ENCODE measurements at places on chromosomes 5 and 9.

DNA sequence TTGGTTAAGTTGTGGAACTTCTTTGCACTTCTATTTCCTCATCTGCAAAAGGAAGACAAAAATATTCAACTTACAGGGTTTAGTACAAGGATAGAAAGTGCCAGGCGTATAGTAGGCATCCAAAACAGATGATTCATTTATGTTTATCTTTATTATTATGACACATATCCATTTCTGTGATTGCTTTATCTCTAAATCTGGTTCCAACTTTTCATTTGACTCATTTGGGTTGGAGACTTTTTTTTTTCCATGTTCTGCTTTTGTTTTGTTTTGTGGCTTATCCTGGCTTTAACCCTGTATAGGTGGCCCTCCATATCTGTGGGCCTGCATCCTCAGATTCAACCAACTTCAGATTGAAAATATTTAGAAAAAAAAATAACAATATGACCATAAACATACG lies 186.7 kb upstream of the SLC24A2 start:
- no peak for DNase-seq

DNA sequence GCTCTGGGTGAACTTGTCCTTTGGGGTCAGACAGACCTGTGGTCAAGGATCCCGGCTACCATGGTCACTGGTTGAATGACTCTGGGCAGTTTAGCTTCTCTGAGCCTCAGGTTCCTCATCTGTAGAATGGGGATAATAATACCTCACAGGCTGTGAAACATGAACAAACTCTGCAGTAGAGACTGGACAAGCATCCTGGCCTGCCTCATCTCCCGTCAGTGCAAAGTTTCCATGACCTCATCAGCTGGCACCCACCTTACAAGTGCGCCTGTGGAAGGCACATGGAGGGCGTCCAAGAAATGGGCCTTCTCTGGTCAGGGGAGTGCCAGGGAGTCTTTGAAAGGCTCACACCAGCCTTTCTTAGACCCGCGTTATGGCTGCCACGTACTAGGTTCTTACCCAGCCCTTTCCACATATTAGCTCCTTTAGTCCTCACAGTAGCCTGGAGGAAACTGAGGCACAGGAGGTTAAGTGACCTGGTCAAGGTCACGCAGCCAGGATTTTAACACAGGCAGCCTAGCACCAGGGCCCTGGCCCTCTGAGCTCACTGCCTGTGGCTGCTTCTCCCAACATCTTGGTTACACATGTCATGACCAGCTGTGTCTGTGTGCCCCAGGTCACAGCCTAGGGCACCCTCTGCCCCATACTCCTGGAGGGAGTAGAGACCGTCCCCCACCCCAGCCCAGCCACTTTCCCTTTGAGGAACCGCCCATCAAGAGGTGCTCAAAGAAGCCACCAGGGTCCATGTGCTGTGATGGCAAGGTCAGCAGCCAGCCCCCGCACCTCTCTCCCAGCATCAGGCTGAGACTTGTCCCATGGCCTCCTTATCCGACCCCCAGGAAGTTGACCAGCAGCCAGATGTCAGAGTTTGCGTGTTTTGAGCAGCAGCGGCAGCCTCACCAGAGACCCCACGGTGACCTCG lies 39.4 kb upstream of the RPL26L1 start:
- no peak for DNase-seq

GRCh38 chr9:130425741-130426466 lies 18.9 kb upstream of the ASS1 start:
- no peak for DNase-seq

GRCh38 chr9:5436441-5436840 lies 1.3 kb downstream of the PLGRKT start:
- no peak for DNase-seq

DNA sequence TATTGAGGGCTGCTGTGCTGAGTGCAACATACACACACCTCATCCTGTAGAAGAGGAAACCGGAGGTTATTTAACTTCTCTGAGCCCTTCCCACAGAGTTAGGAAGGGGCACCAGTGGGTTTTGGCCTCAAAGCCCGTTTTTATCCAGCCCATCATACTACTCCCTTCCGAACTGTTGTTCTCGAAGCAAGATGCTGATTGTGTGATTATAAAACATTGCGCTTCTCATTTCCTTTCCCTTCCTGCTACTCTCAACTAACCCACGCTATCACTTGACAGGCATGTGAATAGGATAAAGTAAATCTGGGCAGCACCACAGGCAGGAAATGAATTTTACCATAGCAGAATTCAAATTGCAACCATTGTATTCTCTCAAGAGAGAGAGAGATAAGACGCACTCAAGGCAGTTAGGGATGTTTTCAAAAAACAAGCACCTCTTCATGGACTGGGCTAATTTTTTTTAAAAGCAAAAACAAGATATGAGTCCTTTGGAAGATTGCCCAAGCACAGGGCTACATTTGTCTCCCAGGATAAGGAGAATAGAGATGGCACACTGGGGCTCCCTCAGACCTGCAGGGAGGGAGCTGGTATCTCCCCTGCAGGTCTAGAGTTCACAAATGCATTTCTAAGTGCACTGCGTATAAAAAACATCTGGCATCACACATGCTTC lies 52.6 kb downstream of the GNA14 start:
- DNase-seq: no peak

DNA sequence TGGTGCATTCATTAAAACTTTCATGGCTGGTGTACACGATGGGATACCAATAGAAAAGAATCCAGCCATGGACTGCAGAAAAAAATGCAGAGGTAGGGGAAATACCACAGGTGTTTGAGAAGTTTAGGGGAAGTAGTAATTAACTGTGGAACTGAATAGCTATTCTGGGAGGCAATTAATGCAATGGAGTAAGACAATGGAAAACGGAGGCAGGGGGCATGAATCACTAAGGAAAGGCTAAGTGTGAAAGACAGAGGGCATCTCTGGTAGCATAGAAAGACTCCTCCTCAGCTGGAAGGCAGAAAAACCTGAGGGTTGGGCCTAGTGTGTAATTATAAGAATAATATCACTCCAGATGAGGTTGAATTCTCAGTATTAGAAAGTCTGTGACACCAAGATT lies 30.9 kb upstream of the NPR3 start:
- DNase-seq: no peak

DNA sequence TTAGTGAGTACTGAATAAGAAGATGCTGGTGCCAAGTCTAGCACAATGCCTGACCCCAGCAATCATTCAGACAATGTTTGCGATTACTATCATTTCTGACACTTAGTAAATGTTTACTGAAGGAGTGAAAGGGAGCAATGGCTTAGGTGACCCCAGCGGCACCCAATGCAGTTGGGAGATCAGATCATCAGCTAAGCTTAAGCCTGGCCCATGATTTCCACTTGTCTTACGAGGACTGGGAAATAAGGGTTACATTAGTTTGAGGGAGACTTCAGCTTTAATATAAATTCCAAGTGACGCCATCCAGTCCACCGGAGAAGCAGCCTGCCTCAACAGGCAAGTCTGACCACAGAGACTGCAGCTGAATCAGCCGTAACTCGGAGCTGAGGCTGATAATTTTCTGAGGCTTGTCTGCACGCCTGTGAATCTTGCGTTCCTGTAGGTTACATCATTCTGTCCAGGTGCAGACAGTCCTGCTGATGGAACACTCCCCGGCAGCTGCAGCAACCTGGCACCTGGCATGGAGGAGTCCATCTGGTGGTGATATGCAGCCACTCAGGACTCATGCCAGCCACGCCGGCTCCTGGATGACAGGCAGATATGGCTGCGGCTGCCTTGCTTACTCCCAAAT lies 34.9 kb upstream of the FGF1 start:
- DNase-seq: no peak

- no peak for DNase-seq
These were observed 50.9 kb downstream of the VCAN start for GRCh38 chr5:83522446-83522845.

GRCh38 chr5:138289296-138289695 lies 14.9 kb upstream of the GFRA3 start:
- no peak for DNase-seq

DNA sequence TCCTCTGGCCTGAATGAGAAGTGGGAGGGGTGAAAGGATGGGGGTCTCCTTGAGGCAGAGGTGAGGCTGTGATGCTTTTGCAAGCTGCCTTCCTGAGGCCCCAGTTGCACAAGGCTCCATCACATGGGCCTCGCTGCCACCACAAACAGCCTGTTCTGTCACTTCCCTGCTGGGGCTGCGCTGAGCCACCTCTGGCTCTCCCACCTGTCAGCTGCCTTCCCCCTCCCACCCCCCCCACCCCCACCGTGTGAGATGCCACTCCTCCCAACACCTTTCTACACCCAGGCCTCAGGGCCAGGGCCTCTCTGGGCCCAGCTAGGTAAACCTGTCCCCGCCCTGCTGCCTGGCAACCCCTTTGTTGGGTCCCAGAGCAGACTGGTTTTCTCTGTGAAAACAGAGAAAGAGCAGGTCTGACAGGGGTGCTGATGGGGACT lies 4.5 kb upstream of the PDLIM4 start:
- DNase-seq: no peak

DNA sequence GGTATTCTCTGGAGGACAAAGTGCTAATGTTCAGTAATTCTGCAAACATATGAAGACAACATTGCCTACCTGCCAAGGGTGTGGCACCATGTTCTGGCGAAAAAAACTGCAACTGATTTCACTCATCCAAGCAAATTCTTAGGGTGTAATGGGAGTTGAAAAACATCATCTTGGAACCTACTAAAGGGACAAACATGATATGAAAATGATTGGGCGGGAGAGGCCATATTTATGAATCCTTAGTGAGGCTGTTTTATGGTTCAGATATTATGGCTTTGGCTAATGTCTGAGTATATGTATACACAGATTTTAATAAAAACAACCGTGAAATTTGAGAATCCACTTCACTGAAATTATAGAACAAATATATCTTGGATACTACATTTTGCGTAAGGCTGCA lies 225.7 kb downstream of the ARL15 start:
- DNase-seq: no peak

GRCh38 chr9:88783711-88784083 lies 207.6 kb upstream of the S1PR3 start:
- DNase-seq: no peak

GRCh38 chr5:158267228-158267627 lies 408.3 kb upstream of the CLINT1 start:
- DNase-seq: no peak

- no peak for DNase-seq
These were observed 24.5 kb upstream of the GPR150 start for GRCh38 chr5:95595289-95595931.

DNA sequence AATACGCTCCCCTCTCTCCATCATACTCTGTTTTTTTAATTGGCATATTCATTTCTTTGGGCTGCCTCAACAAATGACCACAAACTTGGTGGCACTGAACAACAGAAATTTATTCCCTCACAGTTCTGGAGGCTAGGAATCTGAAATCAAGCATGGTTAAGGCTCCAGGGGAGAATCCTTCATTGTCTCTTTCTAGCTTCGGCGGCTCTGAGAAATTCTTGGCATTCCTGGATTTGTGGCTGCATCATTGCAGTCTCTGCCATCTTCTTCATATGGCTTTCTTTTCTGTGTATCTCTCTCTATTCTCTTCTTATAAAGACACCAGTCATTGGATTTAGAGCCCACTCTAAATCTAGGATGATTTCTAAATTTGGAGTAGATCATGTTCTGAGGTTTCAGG lies 10.9 kb upstream of the SLC24A2 start:
- DNase-seq: no peak

DNA sequence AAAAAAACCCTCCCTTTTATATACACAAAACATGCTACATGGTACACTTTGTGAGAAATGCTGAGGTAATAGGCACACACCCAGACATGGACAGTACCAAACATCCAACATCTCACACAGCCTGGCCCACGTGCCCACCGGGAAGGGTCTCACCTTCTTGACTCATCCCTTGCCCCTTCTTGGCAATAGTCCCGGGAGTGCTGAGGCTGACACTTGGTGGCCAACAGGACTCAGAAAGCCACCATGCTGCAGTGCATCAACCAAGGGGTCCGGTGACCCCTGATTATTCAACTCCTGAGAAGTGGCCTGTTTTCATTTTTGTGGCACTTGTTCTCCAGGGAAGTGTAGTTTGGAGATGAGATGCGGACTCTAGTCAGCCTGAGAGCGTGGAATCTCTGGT lies 35.0 kb downstream of the ANGPTL2 start:
- no peak for DNase-seq

DNA sequence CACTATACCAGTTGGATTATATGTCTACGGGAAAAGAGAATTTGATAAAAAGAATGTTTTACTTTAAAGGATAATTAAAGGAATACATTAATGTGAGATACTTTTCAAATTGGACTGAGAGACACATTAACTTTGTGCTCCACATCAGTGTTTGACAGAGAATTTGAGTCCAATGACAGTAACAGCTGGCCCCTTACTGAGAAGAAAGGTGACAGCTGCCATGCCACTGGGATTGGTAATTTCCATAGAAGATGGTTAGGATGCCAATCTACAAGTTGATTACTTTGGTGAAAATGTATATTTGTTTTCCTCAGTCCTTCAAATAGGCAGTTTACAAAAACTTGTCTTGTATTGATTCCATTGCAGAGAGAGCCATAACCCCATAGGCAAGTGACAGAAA lies 578.4 kb downstream of the SLCO4C1 start:
- no peak for DNase-seq

GRCh38 chr5:12910641-12911040 lies 1006.4 kb upstream of the CTNND2 start:
- DNase-seq: no peak

GRCh38 chr9:18275313-18275990 lies 198.5 kb upstream of the ADAMTSL1 start:
- no peak for DNase-seq

- DNase-seq: peak; percentile 47
These were observed 89.4 kb downstream of the ANXA2R start for GRCh38 chr5:42950456-42951292.

DNA sequence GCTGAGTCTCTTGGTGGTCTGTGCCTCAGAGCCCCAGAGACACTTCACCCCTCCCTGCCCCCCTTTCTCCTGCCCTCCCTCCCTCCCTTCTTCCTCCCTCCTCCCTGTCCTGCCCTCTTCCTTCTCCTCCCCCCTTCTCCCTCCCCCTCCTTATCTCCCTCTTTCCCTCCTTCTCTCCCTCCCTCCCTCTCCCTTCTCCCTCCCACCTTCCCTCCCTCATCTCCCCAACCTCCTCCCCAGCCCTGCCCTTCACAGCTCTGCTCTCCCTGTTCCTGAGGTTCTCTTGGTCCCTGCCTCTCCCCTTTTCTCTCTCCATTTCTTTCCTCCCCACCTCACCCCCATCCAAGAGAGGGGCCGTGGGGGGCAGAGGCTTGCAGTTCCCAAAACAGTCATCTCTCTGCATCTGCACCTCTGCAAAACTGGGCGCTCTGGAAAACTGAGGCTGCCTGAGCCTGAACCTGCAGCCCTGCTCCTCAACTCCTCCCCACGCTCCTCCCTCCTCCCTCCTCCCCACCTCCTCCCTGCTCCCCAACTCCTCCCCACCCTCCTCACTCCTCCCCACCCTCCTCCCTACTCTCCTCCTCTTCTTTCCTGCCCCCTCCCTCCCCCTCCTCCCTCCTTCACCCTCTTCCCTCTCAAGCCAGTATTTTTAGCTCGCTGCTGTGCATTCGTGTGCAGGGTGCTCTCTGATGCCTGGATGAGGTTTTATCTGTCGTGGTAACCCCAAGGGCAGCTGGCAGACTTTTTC lies 219.1 kb downstream of the C9orf50 start:
- DNase-seq: no peak

- DNase-seq: no peak
These were observed 20.3 kb downstream of the KIF2A start for GRCh38 chr5:62326302-62326701.

GRCh38 chr5:119996128-119996527 lies 366.8 kb downstream of the FAM170A start:
- DNase-seq: no peak

GRCh38 chr5:136022965-136023364 lies 5.8 kb upstream of the TGFBI start:
- no peak for DNase-seq
